ENCODE measurements at places on chromosomes 7 and 10.

DNA sequence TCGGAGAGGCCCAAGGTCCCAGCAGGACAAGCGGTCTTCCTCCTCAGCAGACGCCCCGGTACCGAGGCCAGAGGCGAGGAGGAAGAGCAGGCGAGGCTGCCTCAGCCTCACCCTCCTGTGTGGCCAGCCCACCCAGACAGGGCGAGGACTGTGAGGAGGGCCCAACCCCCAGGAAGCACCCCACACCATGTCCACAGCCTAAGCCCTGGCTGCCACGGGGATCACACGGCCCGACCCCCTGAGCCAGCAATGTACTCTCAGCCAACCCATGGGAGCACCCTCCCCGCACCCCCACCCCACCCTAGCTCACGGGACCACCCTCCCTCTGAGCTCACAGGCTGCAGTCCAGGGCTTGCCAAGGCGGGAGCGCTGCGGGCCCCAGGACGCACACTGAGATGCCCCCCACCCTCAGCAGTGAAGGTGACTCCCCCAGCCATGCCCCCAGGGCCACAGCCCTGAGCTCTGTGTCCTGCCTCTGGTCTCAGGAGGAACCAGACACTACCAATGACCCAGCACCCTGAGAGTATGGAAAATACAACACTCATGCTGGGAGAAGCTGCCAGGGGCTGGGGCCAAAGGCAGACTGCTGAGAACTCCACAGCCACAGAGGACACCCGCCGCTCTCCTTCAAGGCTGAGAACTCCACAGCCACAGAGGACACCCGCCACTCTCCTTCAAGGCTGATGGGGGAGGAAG lies 93.6 kb downstream of the MAD1L1 start:
- no peak overlapping the region for H3K27ac ChIP-seq
- no peak overlapping the region for H3K4me3 ChIP-seq
- peaks cover 12% of the 10 kb centered on the region for H3K4me1 ChIP-seq
- no peaks in the 10 kb centered on the region for H3K36me3 ChIP-seq
- H3K27me3 ChIP-seq, result no peaks in the 10 kb centered on the region

- no peaks in the 10 kb centered on the region for H3K4me1 ChIP-seq
- no peak overlapping the region for H3K4me3 ChIP-seq
- H3K27ac ChIP-seq, result no peak overlapping the region
- no peak for DNase-seq
- H3K27me3 ChIP-seq, result no peaks in the 10 kb centered on the region
Measured at GRCh38 chr10:121310151-121310711, 288.0 kb downstream of the FGFR2 start.

GRCh38 chr7:151393031-151393977 lies 16.5 kb downstream of the WDR86 start:
- H3K4me3 ChIP-seq, result no peak overlapping the region
- H3K27ac ChIP-seq, result no peak overlapping the region
- no peaks in the 10 kb centered on the region for H3K36me3 ChIP-seq
- no peak for DNase-seq
- H3K4me1 ChIP-seq, result no peaks in the 10 kb centered on the region

DNA sequence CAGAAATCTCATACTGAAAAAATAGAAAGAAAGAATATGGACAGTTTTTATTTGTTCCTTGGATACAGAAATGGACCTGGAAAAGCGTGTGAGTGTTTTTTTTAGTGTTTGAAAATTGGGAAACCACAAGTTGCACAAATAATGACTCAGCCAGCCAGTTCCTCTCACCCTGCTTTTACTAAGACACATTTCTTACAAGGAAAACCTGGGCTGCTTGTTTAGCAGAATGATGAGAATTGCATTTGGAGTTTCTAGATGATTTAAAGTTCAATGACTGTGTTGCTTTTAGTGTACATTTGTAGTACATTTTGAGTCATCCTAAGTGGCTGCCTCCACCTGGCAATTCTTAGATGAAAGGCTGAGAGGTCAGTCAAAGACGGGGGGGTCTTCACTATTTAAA lies 218.7 kb downstream of the ABCA13 start:
- DNase-seq, result no peak
- H3K27ac ChIP-seq, result no peak overlapping the region
- no peaks in the 10 kb centered on the region for H3K27me3 ChIP-seq

- H3K27me3 ChIP-seq, result no peaks in the 10 kb centered on the region
- no peak overlapping the region for H3K27ac ChIP-seq
- no peak overlapping the region for H3K4me3 ChIP-seq
- H3K4me1 ChIP-seq, result peaks cover 6% of the 10 kb centered on the region
- H3K36me3 ChIP-seq, result no peaks in the 10 kb centered on the region
Measured at GRCh38 chr10:93406364-93407145, 75.6 kb downstream of the MYOF start.

GRCh38 chr10:74035303-74035702 lies 37.4 kb downstream of the VCL start:
- peaks cover 2% of the 10 kb centered on the region for H3K36me3 ChIP-seq
- H3K27ac ChIP-seq, result no peak overlapping the region

DNA sequence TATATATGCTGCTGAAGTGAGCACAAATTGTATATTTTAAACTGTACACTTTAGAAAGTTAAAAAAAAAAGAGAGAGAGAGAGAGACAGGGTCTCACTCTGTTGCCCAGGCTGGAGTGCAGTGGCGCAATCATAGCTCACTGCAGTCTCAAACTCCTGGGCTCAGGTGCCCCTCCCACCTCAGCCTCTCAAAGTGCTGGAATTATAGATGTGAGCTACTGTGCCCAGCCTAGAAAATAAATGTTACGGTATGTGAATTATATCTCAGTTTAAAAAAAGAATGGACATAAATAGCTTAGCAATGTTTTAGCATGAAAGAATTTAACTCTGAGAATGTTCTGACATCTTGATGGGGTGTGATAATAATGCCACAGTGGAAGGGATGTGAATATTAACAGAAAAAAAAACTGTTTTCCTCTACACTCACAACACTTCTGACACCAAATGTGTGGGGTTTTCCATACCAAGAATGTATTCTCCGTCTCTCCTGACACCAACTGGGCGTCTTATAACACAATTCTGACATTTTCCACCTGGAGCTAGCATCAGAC lies 162.1 kb downstream of the PLCE1 start:
- no peaks in the 10 kb centered on the region for H3K36me3 ChIP-seq
- H3K4me1 ChIP-seq, result no peaks in the 10 kb centered on the region
- no peak for DNase-seq
- peaks cover 3% of the 10 kb centered on the region for H3K27me3 ChIP-seq
- H3K4me3 ChIP-seq, result no peak overlapping the region

- no peaks in the 10 kb centered on the region for H3K4me1 ChIP-seq
- no peak for DNase-seq
- H3K27me3 ChIP-seq, result no peaks in the 10 kb centered on the region
- no peak overlapping the region for H3K4me3 ChIP-seq
- no peaks in the 10 kb centered on the region for H3K36me3 ChIP-seq
Measured at GRCh38 chr10:3446221-3446620, 273.6 kb upstream of the PITRM1 start.

DNA sequence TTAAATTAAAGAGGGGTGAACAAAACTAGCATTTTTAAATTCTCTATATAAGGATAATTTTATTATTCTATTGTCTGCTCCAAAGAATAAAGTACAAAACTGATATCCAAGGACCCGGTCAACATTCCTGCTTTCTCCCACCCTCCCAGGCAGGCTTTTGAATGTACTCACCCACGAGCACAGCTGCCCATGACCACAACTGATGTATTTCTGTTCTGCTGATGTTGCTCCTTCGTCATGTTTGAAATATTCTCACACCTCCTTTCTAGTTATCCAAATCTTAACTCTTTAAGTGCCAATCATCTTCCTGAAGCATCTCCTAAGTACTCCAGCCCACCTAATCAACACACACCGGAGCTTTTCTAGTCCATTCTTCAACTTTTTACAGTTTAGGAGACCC lies 46.7 kb downstream of the CALD1 start:
- H3K4me1 ChIP-seq, result no peaks in the 10 kb centered on the region
- no peaks in the 10 kb centered on the region for H3K27me3 ChIP-seq
- H3K4me3 ChIP-seq, result no peak overlapping the region
- DNase-seq, result no peak
- no peaks in the 10 kb centered on the region for H3K36me3 ChIP-seq

- H3K36me3 ChIP-seq, result no peaks in the 10 kb centered on the region
- no peak for DNase-seq
- no peak overlapping the region for H3K27ac ChIP-seq
- no peaks in the 10 kb centered on the region for H3K4me1 ChIP-seq
- no peak overlapping the region for H3K4me3 ChIP-seq
- no peaks in the 10 kb centered on the region for H3K27me3 ChIP-seq
Measured at GRCh38 chr10:60246382-60246781, 143.3 kb downstream of the ANK3 start.

- H3K27ac ChIP-seq, result no peak overlapping the region
- H3K27me3 ChIP-seq, result no peaks in the 10 kb centered on the region
- H3K4me3 ChIP-seq, result no peak overlapping the region
- DNase-seq, result peak; percentile 20
- H3K4me1 ChIP-seq, result peaks cover 6% of the 10 kb centered on the region
Measured at GRCh38 chr7:139673230-139673629, 104.6 kb downstream of the HIPK2 start.

- H3K27ac ChIP-seq, result no peak overlapping the region
- no peak overlapping the region for H3K4me3 ChIP-seq
- peaks cover 25% of the 10 kb centered on the region for H3K27me3 ChIP-seq
- no peaks in the 10 kb centered on the region for H3K36me3 ChIP-seq
Measured at GRCh38 chr10:70053218-70053840, 683 bp downstream of the MACROH2A2 start.

GRCh38 chr10:110324201-110324804 lies 19.6 kb upstream of the SMNDC1 start:
- H3K27ac ChIP-seq, result no peak overlapping the region
- H3K27me3 ChIP-seq, result no peaks in the 10 kb centered on the region
- no peak overlapping the region for H3K4me3 ChIP-seq

DNA sequence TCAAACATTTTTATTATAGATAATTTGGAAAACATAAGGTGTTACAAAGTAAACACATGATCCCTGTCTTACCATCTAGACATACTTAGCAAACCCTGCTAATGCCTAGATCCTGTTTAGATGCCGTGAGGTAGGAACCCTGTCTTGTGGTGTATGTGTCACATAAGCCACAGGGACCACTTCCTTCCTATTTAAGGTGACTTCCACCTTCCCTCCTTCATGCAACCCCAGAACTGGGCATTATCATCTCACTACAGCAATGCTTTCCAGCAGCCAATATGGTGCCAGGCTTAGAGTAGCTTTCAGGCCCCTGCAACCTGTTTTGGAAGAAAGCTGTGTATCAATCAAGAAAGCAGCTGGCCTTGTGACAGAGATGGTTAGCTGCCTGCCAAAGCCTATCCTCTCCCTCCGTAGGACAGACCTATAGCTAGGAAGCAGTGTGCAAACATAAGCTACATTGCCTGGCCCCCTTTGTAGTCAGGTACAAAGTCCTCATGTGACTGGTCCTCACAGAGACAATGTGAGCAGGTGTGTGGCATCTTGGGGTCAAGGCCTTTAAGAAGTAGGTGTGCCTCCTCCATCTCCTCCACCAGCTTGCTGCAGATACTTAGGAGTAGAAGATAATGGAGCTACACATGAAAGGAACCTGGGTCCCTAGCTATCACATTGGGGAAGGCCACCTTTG lies 146.8 kb downstream of the SPAG6 start:
- no peak overlapping the region for H3K27ac ChIP-seq
- H3K4me3 ChIP-seq, result no peak overlapping the region
- DNase-seq, result peak; percentile 69
- H3K36me3 ChIP-seq, result no peaks in the 10 kb centered on the region
- H3K4me1 ChIP-seq, result peaks cover 14% of the 10 kb centered on the region

GRCh38 chr10:95482501-95483233 lies 78.5 kb downstream of the SORBS1 start:
- no peak for DNase-seq
- no peaks in the 10 kb centered on the region for H3K4me1 ChIP-seq
- no peaks in the 10 kb centered on the region for H3K36me3 ChIP-seq
- H3K27ac ChIP-seq, result no peak overlapping the region
- no peaks in the 10 kb centered on the region for H3K27me3 ChIP-seq
- no peak overlapping the region for H3K4me3 ChIP-seq

- H3K27me3 ChIP-seq, result no peaks in the 10 kb centered on the region
- H3K27ac ChIP-seq, result no peak overlapping the region
- H3K36me3 ChIP-seq, result no peaks in the 10 kb centered on the region
- no peak overlapping the region for H3K4me3 ChIP-seq
- H3K4me1 ChIP-seq, result no peaks in the 10 kb centered on the region
Measured at GRCh38 chr7:27704422-27705199, 35.4 kb upstream of the TAX1BP1 start.

- no peaks in the 10 kb centered on the region for H3K4me1 ChIP-seq
- H3K27ac ChIP-seq, result no peak overlapping the region
- no peaks in the 10 kb centered on the region for H3K36me3 ChIP-seq
Measured at GRCh38 chr7:120925392-120925791, 25.2 kb upstream of the ING3 start.

DNA sequence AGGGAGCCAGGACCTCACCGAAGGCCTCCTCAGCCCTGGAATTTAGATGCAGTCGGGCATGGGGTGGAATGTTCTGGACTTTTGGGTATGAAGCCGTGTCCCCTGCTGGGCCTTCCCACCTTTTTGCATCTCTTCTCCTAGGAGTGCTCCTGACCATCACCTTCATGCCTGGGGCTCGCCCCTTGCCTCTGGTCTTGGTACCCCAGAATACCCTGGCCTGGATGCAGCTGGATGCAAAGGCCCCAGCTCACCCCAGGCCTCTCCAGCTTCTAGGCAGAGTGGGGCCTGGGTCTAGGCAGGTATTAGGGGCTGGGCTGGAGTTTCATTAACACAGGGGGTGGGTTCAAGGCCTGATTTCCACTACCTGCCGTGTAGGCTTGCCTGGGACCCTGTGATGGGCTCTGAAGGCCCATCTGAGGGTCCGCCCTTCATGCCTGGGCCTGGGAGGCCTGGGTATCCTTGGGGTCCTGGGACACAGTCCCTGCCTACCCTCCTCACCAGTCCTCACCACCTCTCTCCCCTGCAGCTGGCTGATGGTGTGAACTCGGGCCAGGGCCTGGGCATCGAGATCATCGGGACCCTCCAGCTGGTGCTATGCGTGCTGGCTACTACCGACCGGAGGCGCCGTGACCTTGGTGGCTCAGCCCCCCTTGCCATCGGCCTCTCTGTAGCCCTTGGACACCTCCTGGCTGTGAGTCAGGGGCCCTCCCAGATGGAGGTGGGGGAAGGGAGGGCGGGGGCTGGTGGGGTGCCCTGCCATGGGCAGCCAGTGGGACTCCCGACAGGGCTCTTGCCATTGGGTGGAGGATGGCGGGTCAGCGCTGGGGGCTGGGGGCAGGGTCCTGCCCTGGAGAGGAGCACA lies 10.1 kb downstream of the AQP1 start:
- no peaks in the 10 kb centered on the region for H3K36me3 ChIP-seq
- H3K4me1 ChIP-seq, result no peaks in the 10 kb centered on the region
- H3K27ac ChIP-seq, result no peak overlapping the region
- H3K27me3 ChIP-seq, result no peaks in the 10 kb centered on the region
- no peak for DNase-seq
- H3K4me3 ChIP-seq, result no peak overlapping the region

GRCh38 chr7:123096434-123096833 lies 100.9 kb upstream of the TAS2R16 start:
- H3K4me3 ChIP-seq, result no peak overlapping the region
- no peak for DNase-seq
- no peaks in the 10 kb centered on the region for H3K36me3 ChIP-seq
- H3K27ac ChIP-seq, result no peak overlapping the region
- H3K4me1 ChIP-seq, result no peaks in the 10 kb centered on the region
